ENCODE measurements at places on chromosomes 7 and 10. TPM values are rescaled to one million over a fixed set of nuclear protein-coding genes. Genes with fewer than 3 reads are reported as not detected.

GRCh38 chr7:116565981-116566380 lies 41.1 kb downstream of the CAV1 start:
- DNase-seq: no peak

TMEM176B gene
- 14.5 TPM for total RNA-seq

- no peak for DNase-seq
These were observed 124.6 kb upstream of the PPP1R9A start for GRCh38 chr7:94782777-94783176.

GRCh38 chr10:131195116-131195515 lies 116.4 kb downstream of the TCERG1L start:
- DNase-seq: no peak

DNA sequence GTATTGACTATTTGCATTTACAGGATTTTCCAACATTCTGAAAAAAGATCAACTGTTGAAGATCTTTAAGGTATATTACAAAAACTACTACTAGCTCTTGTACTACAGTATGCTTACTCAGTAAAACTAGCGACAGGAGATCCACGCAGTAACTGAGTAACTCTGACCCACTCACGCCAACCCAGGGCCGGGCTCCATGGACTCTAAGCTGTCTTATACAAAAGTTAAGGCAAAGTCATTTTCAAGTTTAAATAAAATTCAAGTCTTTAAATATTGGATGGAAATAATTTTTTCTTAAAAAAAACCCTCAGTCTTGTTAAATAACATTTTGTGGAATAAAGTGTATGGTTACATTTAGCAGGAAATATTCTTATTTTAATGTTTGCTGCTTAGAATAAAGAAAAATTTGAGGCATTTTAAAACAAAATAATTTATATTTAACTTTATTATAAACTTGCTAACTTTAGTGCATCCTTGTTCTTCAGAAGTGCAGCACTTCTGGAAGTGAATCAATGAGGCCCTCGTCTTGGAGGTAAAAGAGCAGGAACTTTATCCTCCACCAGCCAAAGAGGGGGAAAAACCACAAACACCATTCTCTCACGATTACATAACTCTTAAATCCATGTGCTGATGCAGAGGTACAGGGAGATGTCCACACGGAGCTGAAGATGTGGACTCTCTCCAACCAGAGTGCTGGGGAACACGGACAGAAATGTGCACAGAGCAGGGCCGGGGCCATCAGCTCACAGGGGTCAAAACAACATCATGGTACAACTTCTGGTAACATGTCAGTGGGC lies 119.9 kb downstream of the LARP4B start:
- DNase-seq: no peak

BICC1 gene
- 5.1 TPM for total RNA-seq

CYP3A5 gene
- total RNA-seq: 88.9 TPM

DNA sequence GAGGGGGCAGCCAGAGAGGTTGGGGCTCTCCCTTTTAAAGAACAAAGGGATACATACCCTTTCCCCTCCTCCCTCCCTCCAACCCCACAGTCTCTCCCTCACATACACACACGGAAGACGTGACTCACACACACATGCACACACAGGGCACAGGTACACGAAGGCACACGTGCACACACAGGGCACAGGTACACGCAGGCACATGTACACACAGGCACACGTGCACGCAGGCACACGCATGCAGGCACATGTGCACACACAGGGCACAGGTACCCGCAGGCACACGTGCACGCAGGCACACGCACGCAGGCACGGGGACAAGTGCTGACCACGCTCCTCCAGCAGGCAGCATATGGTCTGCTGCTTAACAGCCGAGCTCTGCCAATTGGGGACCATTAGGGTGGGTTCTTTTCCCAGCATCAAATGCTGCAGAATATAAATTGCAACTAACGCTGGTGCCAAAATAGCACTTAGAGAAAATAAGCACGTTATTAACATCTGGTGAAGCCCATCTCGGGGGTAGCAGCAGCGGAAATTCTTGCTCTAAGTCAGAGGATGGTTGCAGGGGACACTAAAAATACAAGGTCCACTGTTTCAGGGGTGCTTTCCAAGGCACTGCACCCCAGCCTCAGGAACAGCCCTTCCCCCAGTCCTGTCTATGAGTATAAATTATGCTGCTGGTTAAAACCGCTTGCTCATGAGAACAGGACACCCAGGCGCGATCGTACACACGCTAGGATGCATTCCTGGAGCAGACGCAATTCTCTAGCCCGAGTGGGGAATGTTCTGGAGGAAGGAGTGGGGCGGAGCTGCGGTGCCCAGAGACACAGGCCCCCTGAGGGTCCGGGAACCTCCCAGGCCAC lies 55.2 kb upstream of the TNRC18 start:
- no peak for DNase-seq

- no peak for DNase-seq
These were observed 16.4 kb downstream of the PRSS2 start for GRCh38 chr7:142787034-142787768.

DNA sequence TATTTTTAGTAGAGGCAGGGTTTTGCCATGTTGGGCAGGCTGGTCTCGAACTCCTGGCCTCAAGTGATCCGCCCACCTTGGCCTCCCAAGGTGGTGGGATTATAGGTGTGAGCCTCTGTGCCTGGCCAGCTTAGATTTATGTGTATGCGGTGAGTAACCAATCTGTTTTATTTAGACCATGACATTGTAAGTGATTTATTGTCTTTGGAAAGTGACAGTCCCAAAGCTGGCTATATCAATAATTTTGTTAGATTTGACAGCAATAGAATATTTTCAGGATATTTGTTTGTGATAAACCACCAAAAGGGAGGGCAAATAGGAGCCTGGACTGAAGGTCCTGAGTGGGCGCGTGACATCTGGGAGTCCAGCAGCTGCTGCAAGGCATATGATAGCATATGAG lies 75.7 kb downstream of the XRCC2 start:
- no peak for DNase-seq

NKX2-3 gene
- not detected for total RNA-seq

GRCh38 chr10:393787-394438 lies 258.7 kb downstream of the ZMYND11 start:
- DNase-seq: no peak

DNA sequence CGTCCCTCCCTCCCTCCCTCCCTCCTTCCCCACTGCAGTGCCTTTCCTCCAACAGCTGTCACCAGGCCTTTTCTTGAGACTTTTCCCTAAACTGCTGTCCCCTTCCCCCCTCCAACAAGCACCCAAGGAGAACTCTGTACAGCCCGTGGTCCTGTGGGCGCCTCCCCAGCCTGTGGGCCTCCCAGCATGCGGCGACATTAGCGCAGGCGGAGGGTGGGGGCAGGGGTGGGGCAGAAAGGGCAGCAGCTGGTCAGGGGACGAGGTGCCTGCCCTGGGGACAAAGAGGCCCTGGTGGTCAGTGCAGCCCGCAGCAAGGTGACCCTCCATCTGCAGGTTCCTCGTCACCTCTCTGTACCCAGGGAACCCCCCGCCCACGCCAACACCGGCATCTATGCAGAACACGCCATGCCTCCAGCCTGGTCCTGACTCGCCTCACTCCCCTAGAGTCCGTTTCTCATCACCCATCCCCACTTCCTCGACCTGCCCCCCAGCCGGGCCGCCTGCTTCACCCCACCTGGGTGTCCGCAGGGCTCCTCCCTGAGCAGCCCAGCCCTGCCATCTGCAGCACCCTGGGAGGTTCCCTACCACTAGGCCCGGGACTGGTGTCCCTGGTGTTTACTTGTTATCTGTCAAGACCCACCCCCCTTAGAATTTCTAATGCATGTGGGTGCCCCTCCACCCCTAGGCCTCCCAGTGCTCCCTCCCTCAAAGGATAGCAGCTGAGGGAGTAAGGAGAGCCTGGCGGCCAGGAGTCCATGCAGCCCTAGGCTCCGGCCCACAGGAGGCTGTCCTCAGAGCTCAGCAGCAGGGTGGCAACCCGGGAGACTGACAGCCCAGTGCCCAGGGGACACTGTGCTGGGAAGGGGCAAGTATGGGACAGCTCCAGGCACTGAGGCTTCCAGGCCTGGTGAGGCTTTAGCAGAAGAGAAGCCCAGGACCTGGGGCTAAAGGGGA lies 147.8 kb downstream of the ARHGAP22 start:
- no peak for DNase-seq

TFPI2 gene
- 1.7 TPM for total RNA-seq

- DNase-seq: no peak
These were observed 2.6 kb upstream of the FRMPD2 start for GRCh38 chr10:48277093-48277492.

RELN gene
- 3.0 TPM for total RNA-seq

KIAA1549 gene
- total RNA-seq: 3.7 TPM

GRCh38 chr7:37604078-37604477 lies 79.5 kb upstream of the GPR141 start:
- no peak for DNase-seq

GRCh38 chr7:78479348-78479747 lies 680.8 kb downstream of the PHTF2 start:
- no peak for DNase-seq

DYNC1I1 gene
- 4.4 TPM for total RNA-seq

- no peak for DNase-seq
These were observed 36.0 kb upstream of the GLI3 start for GRCh38 chr7:42272793-42273665.

UNC5B gene
- total RNA-seq: 12.8 TPM

RPEL1 gene
- not detected for total RNA-seq

GRCh38 chr10:86798611-86799010 lies 42.2 kb downstream of the BMPR1A start:
- DNase-seq: no peak

- DNase-seq: no peak
These were observed 1262.6 kb upstream of the SORCS1 start for GRCh38 chr10:108427146-108427545.

DNA sequence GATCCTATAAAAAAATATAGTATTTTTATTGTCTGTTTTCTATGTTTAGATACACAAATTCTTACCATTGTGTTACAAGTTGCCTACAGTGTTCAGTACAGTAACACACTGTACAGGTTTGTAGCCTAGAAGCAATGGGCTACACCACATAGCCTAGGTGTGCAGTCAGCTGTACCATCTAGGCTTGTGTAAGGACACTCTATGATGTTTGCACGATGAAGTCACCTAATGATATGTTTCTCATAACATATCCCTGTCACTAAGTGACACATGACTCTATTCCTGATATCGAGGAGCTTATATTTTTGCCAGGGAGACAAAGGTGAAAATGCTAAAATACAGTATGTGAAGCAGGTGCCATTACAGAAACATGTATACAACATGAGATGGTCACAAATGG lies 18.6 kb downstream of the ZNF25 start:
- no peak for DNase-seq

DNA sequence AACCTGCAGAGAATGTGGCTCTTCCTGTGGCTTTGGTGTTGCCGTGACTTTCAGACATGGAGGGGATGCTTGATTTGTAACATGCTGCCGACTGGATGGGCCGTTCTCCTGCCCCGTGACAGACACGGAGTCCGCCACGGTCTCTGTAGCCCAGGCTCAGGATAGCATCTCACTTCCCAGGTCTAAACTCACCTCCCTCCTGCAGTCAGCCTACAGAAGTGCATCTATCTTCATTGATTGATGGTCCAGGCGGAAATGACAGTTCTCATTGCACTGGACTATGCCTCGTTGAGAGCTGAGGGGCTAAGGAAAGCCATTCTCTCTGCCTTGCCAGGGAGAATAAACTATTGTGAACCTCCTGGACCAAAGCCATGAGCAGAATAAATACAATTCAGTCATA lies 77.5 kb downstream of the CHN2 start:
- DNase-seq: no peak

DNA sequence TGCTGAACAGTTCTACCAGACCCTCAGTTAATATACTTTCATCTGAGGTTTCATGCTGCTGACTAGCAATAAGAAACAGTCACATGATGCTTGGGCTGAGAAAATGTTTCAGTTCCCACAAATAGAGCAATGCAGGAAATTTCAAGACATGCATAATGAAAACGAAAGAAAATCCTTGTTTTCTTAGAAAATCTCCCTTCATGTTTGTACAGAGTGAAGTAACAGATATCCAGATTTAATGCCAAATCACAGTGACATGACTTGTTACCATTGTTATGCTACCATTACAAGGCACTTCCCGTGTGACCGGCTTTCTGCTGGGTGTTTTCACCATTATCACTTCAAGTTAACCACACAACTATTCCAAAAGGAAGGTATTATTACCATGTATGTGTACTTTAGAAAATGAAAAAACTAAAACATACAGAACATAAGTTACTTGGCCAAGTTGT lies 121.7 kb downstream of the DOCK4 start:
- no peak for DNase-seq

MAGI2 gene
- total RNA-seq: 27.1 TPM

ACBD7 gene
- total RNA-seq: 0.91 TPM

DNA sequence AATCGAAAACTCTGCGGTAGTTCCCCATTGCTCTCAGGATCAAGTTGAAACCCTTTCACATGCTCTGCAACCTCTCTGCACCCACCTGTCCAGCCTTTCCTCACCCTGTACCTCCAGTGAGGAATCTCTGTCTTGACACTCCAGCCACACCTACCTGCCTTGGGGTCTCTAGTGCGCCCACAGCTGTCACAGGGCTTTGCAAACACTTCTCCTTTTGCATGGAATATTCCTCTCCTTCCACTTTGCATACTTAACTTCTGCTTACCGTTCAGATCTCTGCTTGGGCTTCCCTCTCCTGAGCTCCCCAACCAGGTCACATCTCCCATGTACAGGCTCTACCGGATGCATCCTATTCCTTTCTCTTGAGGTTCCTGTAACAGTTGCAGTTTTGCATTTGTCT lies 6.6 kb upstream of the ZYX start:
- no peak for DNase-seq

DNA sequence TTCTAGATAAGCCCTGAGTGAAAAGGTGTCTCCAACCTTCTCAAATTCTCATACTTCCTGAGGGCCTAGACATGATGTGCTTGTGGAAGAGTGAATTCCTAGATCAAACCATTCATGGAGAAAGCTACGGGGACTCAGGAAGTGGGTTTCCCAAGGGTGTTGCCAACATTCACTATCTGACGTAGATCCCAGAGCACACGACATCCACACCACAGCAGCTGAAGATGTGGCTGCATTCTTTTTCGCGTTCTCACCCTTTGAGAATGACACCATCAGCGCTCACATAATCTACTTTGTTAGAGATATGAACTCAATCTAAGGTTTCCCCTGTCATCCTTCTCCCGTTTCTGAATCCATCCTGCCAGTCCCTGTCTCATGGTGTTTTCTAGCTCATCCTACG lies 290.8 kb downstream of the DNAJB6 start:
- DNase-seq: no peak

PRLHR gene
- not detected for total RNA-seq

GRCh38 chr10:88810196-88810961 lies 7.8 kb downstream of the LIPM start:
- peak; percentile 15 for DNase-seq

DNA sequence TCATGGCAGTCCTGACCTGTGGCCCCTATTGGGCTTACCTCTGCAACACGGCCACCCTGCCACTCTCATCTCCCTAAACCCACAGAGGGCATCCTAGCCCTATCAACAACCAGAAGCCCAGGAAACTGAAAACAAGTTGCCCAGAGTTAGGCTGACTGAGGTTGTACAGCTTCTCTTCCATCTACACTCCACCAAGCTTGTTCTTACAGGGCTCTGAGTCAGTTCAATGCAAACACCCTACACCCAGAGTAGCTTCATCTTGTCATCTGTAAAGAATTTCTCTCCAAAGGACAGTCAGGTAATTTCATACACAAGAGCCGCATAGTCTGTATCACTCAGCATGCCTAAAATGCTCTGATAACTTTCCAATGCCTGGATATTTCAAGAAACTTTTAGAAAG lies 175.4 kb downstream of the ARID5B start:
- no peak for DNase-seq

- DNase-seq: no peak
These were observed 77.0 kb upstream of the EEPD1 start for GRCh38 chr7:36076074-36076473.

GRCh38 chr7:95917634-95918033 lies 145.3 kb downstream of the DYNC1I1 start:
- DNase-seq: no peak

- no peak for DNase-seq
These were observed 314.5 kb upstream of the AKR1E2 start for GRCh38 chr10:4511509-4511908.

All from prostate gland (tissue), 2 donors.